Ovary (tissue), 10 donors: ENCODE measurements at places on chromosomes 2 and 18. TPM values are rescaled to one million over a fixed set of nuclear protein-coding genes. Genes with fewer than 3 reads are reported as not detected.

DNA sequence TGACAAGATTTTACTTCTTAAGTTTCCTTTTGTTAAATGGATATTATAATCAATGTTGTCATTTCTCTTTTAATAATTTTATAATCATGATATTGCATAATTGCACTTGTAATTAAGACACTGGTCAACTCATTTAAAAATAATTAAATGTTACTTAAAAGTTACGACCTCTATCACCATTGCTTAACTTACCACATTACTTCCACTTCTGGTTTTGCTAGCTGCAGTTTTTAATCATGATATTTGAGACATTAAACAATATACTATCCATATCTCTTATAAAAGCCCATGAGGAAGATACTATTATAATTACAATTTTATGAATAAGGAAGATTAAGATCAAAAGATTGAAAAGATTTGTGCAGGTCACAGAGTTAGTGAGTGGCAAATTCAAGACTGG lies 502.0 kb downstream of the RNF144A start:
- no peak overlapping the region for H3K4me3 ChIP-seq
- H3K36me3 ChIP-seq: no peaks in the 10 kb centered on the region
- H3K27ac ChIP-seq: no peak overlapping the region

TOGARAM2 gene
- total RNA-seq: 1.8 TPM

- H3K36me3 ChIP-seq: no peaks in the 10 kb centered on the region
- H3K4me3 ChIP-seq: no peak overlapping the region
- H3K27ac ChIP-seq: no peak overlapping the region
- no peaks in the 10 kb centered on the region for H3K4me1 ChIP-seq
- no peaks in the 10 kb centered on the region for H3K27me3 ChIP-seq
- DNase-seq: no peak
These were observed 547.3 kb upstream of the FANCL start for GRCh38 chr2:58788402-58788801.

MC2R gene
- total RNA-seq: not detected

DNA sequence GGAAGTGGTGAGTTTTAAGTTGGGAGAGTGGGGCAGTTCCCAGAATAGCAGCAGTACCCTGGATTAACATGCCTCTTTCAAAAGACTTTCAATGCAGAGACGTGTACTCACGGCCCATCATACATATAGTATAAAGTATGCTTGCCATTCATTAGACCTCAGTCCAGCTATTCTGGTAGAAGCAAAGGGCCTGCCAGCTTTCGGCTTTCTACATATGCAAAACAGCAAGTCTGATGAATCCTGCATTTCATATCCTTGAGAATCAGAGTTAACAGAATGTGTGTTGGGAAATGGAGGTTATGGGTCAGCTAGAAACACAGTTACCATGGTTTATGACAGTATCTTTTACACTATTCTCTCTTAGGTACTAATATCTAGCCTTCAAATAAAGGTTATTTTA lies 27.5 kb downstream of the SATB2 start:
- no peaks in the 10 kb centered on the region for H3K4me1 ChIP-seq
- H3K27me3 ChIP-seq: no peaks in the 10 kb centered on the region
- H3K4me3 ChIP-seq: no peak overlapping the region

VPS4B gene
- total RNA-seq: 43.4 TPM

DNA sequence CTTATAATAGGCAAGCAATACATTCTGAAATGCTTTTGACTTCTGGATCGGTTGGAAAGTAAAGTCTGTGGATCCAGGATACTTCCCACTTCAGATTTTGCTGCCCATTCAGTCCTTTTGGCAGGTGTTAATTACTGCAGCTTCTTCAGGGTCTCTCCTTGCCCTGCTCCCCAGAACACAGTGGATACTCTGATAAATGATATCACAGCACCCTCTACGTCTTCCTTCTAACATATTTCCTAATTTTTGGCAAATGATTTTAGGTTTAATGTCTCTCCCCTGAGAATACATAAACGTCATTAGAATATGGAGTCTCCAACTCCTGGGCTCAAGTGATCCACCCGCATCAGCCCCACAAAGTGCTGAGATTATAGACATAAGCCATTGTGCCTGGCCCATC lies 249.8 kb downstream of the NYAP2 start:
- H3K4me3 ChIP-seq: no peak overlapping the region
- H3K36me3 ChIP-seq: no peaks in the 10 kb centered on the region
- DNase-seq: no peak
- H3K27me3 ChIP-seq: no peaks in the 10 kb centered on the region
- no peak overlapping the region for H3K27ac ChIP-seq
- H3K4me1 ChIP-seq: no peaks in the 10 kb centered on the region

- H3K27me3 ChIP-seq: no peaks in the 10 kb centered on the region
- H3K36me3 ChIP-seq: no peaks in the 10 kb centered on the region
- H3K4me3 ChIP-seq: no peak overlapping the region
- DNase-seq: no peak
- peaks cover 2% of the 10 kb centered on the region for H3K4me1 ChIP-seq
These were observed 54.9 kb upstream of the MAP2 start for GRCh38 chr2:209368914-209369313.

C2orf15 gene
- total RNA-seq: 0.94 TPM

DNA sequence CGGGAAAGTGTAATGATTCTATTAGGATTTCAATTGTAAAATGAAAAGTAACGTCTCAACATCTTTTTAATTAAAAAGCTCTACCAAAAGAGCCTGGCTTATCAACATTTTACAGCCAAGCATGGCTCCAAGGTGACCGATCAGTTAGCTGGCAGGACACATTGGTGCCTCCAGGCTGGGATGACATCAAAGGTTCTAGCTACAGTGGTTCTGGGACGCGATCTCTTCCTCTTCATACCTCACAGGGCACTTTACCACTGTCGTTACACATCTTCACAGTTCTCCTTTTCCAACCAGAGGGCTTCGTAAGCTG lies 693 bp downstream of the ORC2 start:
- no peaks in the 10 kb centered on the region for H3K36me3 ChIP-seq
- DNase-seq: no peak
- peak overlapping the region; percentile 68 for H3K4me3 ChIP-seq
- no peaks in the 10 kb centered on the region for H3K27me3 ChIP-seq
- H3K4me1 ChIP-seq: peaks cover 1% of the 10 kb centered on the region
- peak overlapping the region; percentile 69 for H3K27ac ChIP-seq

KCNG2 gene
- total RNA-seq: not detected

GRCh38 chr2:62589691-62590356 lies 83.8 kb upstream of the TMEM17 start:
- no peaks in the 10 kb centered on the region for H3K36me3 ChIP-seq
- H3K27me3 ChIP-seq: no peaks in the 10 kb centered on the region
- H3K27ac ChIP-seq: peak overlapping the region; percentile 26
- peaks cover 6% of the 10 kb centered on the region for H3K4me1 ChIP-seq
- DNase-seq: no peak

- no peak for DNase-seq
- H3K4me3 ChIP-seq: no peak overlapping the region
- H3K27ac ChIP-seq: no peak overlapping the region
- H3K36me3 ChIP-seq: no peaks in the 10 kb centered on the region
- H3K27me3 ChIP-seq: no peaks in the 10 kb centered on the region
These were observed 156.0 kb upstream of the TWIST2 start for GRCh38 chr2:238691596-238692491.

DNA sequence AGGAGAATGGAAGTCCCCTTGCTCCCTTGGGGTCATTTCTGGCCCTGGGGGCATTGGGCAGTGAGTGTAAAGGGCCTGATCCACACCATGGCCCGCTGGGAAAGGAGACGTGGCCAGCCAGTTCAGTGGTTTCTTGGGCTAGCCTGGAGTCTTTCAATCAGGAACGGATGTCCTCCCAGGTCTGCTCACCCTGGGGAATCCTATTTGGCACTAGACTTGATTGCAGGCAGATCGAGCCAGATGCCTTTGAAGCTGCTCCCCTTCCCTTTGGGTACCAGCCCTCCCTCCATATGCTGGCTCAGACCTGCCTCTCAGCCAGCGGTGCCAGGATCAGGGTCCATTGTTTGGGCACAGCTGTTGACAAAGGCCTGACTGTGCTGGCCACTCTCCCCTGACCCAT lies 11.0 kb downstream of the FBLN7 start:
- H3K4me1 ChIP-seq: no peaks in the 10 kb centered on the region
- H3K27me3 ChIP-seq: no peaks in the 10 kb centered on the region
- H3K4me3 ChIP-seq: no peak overlapping the region
- H3K36me3 ChIP-seq: no peaks in the 10 kb centered on the region
